NCI-H526 treated with DMSO at 0.1 percent for 48 hours (cell line): ENCODE measurements at places on chromosomes 7 and 10.

- no peak for DNase-seq
Observed at GRCh38 chr10:14602807-14603533, 171.7 kb downstream of the FAM107B start.

GRCh38 chr7:44963364-44964290 is 15.2 kb downstream of the MYO1G start:
- DNase-seq = no peak

- no peak for DNase-seq
Observed at GRCh38 chr10:124497196-124497881, 35.7 kb downstream of the LHPP start.

- DNase-seq = no peak
Observed at GRCh38 chr10:123889821-123890220, 1.8 kb downstream of the CPXM2 start.

DNA sequence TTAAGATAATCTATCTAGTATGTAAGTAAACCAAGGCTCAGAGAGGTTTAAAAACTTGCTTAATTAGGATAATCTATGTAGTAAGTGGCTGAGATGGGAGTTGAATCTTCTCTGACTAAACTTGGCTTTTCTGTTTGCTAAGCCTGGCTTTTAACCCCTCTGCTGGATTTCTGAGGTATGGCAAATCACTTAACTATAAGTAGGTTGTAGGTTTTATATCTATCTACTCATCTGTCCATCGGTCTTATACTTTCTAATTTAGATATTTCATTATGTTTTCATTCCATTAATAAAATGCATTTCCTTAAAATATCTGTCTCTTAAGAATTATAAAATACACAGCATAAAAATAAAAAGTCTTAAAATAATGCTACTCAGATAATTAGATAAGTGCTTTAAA is 59.4 kb downstream of the ST7 start:
- DNase-seq = no peak

DNA sequence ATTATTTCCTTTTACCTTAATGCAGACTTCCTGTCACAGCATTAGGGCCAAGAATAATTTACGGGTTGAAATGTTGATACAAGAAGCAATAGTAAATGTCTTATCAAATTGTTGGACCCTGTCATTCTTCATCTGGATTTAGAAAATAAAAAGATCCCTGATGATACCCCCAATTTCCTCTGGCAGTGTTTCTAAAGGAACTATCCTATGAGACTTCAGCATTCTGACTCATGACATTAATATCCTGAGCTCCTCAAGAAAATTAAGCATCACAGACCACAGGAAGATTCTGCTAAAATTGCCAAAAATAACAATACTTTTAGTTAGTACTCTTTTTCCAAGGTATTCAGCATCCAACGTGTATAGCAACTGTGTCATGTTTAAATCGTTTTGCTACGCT is 490.5 kb upstream of the ANKRD30A start:
- no peak for DNase-seq

DNA sequence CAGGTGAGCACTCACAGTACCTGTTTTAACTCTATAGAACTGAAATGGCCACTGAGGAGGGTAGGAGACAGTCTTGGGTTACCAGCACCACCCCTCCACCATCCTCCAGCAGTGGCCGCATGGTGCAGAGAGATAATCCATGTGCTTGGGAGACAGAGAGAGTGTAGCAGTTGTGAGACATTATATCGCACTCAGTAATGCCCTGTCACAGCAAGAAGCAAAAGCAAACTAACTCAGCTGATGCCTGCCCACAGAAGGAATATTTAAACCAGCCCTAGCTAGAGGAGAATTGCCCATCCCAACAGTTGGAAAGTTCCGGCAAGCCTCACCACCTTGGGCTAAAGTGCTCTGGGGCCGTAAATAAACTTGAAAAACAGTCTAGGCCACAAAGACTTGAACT is 58.8 kb upstream of the HBP1 start:
- DNase-seq = no peak

- no peak for DNase-seq
Observed at GRCh38 chr7:126940723-126941307, 311.9 kb downstream of the GRM8 start.

GRCh38 chr10:128013626-128014025 is 106.7 kb downstream of the PTPRE start:
- DNase-seq = no peak
